ENCODE measurements at places on chromosomes 12 and 14. TPM values are rescaled to one million over a fixed set of nuclear protein-coding genes. Genes with fewer than 3 reads are reported as not detected.
A peak's percentile ranks its signal among the peaks of the same experiment; 100 is the strongest.

DNA sequence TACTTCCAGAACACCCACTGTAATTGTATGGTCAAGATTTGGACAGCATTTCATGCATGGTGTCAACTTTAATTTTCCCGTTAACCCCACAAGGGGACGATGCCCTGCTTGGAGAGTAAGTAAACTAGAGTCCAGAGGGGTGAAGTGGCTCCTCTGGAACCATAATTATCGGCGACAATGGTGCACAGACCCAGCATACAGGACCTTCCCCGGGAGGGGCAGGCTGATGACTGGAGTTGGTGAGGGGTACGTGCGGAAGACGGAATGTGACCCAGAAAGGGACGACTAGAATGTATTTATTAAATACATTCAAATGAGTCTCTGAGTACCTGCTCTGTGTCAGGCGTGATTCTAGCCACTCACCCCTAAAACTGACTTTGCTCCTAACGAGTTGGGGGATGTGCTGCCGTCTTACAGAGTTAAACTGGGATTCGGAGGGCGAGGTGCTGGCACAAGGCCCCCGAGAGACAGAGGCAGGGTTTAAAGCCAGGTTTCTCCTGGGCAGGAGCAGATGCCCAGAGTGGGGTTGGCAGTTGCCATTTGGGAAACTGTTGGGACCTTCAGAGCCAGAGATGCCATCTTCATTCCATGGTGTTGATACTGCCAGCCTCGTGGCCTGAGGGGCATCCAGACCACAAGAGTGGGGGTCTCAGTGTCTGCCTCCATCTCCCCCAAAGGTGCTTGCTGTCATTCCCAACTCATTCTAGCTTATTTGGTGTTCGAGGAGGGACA, 10.9 kb downstream of the RTL1 start:
- no peak for DNase-seq

DNA sequence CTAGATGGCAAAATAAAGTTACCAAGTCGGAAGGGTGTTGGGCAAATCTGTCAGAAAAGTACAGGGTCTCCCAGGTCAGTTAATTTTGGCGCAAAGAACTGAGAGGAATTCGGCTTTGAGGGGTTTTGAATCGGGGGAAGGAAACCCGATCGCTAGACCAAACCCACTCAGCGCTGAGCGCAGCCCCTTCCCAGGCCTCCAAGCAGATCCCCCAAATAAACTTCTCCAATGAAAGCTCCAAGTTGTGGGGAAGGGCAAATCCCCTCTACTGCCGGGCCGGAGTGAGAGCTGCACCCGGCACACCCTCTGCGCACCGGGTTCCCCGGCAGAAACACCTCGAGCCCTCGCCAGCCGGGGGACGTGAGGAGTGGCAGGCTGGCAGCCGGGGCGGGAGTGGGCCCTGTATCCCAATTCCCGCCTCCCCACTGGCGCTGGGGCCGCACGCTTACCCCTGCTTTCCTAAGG, 441 bp downstream of the E2F7 start:
- DNase-seq, result no peak

- no peak for DNase-seq
Measured at GRCh38 chr12:58148405-58148804, 207.0 kb downstream of the ATP23 start.

GRCh38 chr12:117437516-117438255, 76.3 kb upstream of the NOS1 start:
- DNase-seq, result no peak

GRCh38 chr14:31263485-31264133, 56.0 kb upstream of the HECTD1 start:
- peak; percentile 79 for DNase-seq

- peak; percentile 65 for DNase-seq
Measured at GRCh38 chr12:13278249-13278787, 81.8 kb downstream of the EMP1 start.

DNA sequence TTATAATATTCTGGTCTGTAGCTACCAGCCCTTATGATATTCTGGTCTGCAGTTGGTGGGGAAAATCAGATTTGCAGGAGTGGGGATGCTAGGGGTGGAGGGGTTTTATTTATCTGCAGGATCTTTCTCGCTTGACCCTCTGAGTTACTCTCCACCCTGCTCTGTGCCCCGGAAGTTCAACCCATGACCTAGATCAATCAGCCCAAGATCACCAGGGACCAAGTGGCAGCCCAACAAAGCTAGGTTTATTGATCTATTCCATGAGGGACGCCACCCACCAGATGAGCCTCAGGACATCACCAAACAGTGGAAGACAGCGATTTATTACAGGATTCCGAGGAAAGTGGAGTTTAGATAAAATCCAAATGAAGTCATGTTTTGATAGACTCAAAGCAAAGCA, 25.8 kb upstream of the C12orf76 start:
- DNase-seq, result no peak

DNA sequence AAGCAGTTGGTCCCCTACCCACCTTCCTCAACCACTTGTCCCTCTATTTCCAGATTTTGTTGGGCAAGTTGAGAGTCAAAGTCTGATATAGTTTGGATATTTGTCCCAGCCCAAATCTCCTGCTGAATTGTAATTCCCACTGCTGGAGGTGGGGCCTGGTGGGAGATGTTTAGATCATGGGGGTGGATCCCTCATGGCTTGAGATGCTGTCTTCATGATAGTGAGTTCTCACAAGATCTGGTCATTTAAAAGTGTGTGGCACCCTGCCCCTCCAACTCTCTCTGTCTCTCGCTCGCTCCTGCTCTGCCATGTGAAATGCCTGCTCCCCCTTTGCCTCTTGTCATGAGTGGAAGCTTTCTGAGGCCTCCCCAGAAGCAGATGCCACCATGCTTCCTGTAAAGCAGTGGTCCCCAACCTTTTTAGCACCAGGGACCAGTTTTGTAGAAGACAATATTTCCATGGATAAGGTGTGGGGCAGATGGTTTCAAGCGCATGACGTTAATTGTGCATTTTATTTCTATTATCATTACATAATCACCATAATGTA, 37.3 kb upstream of the BCL11B start:
- no peak for DNase-seq

The CD9 gene
- 139 TPM for total RNA-seq

The PPP1R3E gene
- 24.4 TPM for total RNA-seq

The CERS5 gene
- total RNA-seq, result 37.9 TPM

The ERBB3 gene
- total RNA-seq, result 228 TPM

The RGS6 gene
- total RNA-seq, result 1.1 TPM

The PHC1 gene
- total RNA-seq, result 47.6 TPM

The CCDC177 gene
- not detected for total RNA-seq
